ENCODE measurements at places on chromosomes 6 and 20.

DNA sequence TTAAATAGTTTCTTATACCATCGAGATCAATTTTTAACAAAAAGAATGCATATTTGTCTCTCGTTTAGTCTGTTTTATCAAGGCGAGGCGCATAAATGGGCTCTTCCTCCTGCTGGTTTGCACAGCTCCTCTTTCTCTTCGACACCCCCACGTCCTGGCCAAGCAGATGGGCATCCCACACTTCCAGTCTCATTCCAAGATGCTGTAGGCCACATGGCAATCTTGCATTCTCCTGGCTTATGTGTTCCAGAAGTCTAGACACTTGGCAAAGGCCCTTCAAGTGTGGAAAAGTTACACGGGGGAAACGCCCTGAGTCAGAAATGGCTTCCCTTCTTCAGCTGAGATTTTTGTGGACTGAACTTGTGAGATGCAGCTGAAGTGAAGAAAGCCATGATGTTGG is 447.1 kb downstream of the QKI start:
- no peak for DNase-seq

GRCh38 chr6:150004101-150004782 is 21.1 kb downstream of the RAET1L start:
- DNase-seq = no peak

GRCh38 chr6:14499841-14500240 is 382.3 kb downstream of the CD83 start:
- DNase-seq = no peak

DNA sequence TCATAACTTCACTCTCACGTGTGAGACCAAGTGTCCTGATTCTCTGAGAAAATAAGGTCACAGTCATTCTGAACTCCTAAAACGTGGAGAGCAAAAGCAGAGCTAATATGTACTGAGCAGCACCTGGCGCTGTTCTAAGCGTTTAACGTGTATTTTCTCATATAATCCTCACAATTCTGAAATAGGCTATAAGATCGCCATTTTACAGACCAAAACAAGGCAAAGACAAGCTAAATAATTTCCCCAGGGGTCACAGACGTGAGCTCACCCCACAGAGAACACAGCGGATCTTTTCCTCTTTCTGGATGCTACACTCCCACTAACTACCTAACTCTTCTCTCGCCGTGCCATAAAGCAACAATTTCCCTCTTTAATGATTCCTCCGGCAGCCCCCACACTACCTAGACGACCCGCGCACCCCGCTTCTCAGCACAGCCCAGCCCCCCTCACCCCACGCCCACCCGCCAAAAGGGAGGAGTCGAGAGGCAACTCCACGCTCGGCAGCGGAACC is 636 bp downstream of the SUPT3H start:
- DNase-seq = no peak

GRCh38 chr6:14819001-14819400 is 426.9 kb upstream of the JARID2 start:
- no peak for DNase-seq

GRCh38 chr6:169828176-169828575 is 76.8 kb downstream of the ERMARD start:
- no peak for DNase-seq

DNA sequence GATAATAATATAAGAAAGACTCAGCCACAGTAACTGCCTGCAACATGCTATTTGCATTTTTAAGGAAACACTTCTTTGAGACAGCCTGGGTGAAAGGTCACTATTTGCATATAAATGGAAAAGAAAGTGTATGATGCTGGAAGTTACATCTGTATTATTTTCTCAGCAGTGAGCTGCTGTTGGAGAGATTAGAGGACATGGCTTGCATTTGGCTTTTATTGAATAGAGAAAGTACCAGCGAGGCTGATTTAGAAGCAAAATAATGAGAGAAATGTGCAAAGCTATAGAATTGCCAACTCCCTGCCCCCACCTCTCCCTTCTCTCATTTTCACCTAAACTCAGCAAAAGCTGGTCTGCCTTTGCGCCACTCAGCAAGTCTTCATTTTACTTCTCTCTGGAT is 12.7 kb downstream of the MYT1 start:
- no peak for DNase-seq

GRCh38 chr20:63911176-63911575 is 16.2 kb downstream of the DNAJC5 start:
- DNase-seq = no peak

GRCh38 chr6:116060572-116061283 is at the start of gene FRK:
FRK (minus strand) TSS chr6:116060891; CDS start chr6:116060311, 580 bp downstream.
- DNase-seq = no peak

DNA sequence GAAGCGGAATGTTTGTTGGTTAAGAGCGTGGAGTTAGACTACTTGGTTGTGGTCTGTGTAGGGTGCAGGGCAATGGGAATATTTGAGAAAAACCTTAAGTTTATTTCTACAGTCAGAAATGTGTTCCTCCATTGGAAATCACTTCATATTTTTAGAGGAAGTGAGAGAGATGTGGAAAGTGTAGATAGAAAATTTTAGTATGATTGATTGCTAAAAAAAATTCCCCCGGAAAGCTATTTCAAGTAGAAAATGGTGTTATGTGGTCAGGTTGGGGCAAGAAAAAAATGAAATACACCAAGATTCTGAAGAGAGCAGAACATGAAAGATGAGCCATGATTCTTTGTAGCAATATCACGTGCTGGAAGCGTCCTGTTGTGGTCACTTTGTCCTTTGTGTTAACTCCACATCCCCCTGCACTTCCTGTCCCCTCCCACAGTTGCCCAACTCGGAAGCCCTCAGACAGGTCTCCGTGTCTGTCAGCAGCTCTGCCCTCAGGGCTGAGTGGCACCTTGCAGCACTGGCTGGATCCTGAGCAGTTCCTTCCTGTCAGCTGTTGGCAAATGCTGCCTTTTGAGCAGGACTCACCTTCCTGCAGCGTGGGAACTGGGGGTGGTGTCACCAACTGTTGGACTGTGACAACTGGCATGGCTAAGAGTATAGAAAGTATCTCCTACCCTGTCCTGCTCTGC is 137.5 kb upstream of the SLC24A3 start:
- DNase-seq = peak; percentile 13

- no peak for DNase-seq
Measured at GRCh38 chr6:118589186-118589585, 41.1 kb downstream of the PLN start.

DNA sequence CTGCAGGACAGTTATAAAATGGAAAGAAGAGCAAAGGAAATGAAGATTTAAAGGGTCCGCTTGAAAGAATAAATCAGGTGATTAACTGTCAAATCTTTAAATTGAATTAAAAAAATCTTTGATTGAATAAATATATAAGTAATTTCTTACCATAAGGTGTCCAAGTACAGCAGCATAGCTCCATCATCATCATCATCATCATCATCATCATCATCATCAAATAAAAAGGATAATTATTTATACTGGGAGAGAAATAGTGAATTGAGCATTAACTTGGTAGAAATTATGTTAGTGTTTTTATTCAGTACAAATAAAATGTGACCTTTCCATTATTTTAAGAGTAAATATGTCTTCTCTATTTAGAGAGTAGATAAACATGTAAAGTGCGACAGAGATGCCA is 745.6 kb upstream of the MARCKS start:
- no peak for DNase-seq

GRCh38 chr6:39037707-39038106 is 10.9 kb upstream of the GLP1R start:
- DNase-seq = no peak

DNA sequence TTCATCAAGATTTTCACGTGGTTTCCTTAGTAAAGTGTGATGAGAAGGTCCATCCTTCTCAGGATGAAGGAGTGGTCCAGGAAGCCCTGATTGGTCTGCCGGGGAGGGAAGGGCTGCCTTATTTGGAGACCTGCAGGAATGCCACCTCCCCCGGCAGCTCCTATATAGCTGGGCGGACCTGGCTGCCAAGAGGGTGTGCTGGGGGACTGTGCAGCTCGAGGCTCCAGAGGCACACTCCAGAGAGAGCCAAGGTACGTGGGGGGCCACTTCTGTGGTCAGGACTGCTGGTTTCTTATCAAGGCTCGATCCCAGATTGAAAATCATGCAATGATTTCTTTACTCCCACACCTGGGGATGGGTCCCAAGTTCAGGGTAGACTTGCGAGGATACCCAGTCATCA is at the start of gene PRND:
PRND (plus strand) TSS at position 191 of the 400 bp plus-strand sequence. CDS start 2,643 bp downstream, outside the sequence.
- DNase-seq = no peak

- DNase-seq = no peak
Measured at GRCh38 chr6:170444811-170445211, 108.3 kb downstream of the PSMB1 start.

DNA sequence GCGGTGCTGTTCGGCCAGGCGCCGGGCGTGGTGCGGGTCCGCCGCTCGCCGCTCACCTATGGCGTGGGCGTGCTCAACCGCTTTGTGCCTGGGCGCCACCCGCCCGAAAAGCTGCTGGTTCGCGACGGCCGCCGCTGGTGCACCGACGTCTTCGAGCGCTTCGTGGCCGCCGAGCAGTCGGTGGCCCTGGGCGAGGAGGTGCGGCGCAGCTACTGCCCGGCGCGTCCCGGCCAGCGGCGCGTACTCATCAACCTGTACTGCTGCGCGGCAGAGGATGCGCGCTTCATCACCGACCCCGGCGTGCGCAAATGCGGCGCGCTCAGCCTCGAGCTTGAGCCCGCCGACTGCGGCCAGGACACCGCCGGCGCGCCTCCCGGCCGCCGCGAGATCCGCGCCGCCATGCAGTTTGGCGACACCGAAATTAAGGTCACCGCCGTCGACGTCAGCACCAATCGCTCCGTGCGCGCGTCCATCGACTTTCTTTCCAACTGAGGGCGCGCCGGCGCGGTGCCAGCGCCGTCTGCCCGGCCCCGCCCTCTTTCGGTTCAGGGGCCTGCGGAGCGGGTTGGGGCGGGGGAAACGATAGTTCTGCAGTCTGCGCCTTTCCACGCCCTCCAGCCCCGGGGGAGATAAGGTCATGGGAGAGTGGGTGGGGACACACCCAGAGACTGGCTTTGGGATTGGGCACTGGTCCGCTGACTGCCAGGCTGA is 15.7 kb downstream of the ADISSP start:
- DNase-seq = no peak

DNA sequence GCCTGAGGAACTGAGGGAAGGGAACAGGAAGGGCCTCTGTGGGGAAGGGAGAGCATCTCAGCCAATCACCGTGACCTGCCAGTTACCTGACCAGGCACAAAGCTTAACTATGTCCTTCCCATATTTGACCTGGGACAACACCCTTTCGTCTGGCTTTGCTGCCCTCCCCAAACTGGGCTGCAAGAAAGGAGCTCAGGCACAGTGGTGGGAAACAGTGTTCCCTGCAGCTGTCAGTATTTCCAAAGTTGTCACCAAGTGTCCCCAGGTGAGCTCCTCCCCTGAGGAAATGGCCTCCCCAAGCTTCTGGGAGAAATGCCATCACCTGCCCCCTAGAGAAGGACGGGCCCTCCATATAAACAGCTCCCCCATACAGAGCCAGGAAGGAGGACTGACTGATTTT is 17.9 kb downstream of the NCR2 start:
- DNase-seq = no peak

GRCh38 chr20:3539311-3540107 is 68.7 kb downstream of the ATRN start:
- DNase-seq = no peak

DNA sequence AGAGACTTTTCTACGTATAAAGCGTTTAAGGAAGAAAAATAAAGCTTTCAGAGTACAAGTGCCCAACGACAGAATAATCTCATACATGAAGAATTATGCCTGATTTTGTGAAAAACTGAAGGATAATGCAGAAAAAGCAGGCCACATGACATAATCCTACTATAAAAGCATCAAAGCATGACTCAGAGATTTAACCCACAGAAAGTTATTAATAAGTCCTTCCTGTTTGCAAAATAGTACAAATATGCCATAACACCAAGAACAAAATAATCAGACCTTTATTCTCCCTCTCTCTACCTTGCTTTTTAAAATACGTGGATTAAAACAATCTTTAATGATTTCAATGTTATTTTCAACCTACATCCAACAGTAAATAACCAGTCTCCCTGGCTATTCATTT is 118.6 kb upstream of the BCLAF1 start:
- DNase-seq = no peak

- no peak for DNase-seq
Measured at GRCh38 chr6:52718550-52718949, 44.7 kb downstream of the GSTA2 start.

GRCh38 chr20:8571611-8572010 is 439.5 kb downstream of the PLCB1 start:
- DNase-seq = no peak

- no peak for DNase-seq
Measured at GRCh38 chr20:63176427-63177133, 39.4 kb downstream of the YTHDF1 start.
